ENCODE measurements at places on chromosomes 4 and X. TPM values are rescaled to one million over a fixed set of nuclear protein-coding genes. Genes with fewer than 3 reads are reported as not detected.

Gene TRO
- polyA plus RNA-seq = 27.0 TPM

Gene RASL11B
- 12.6 TPM for polyA plus RNA-seq

Gene PDHA1
- polyA plus RNA-seq = 266 TPM

Gene INTU
- polyA plus RNA-seq = 10.6 TPM

Gene TACR3
- not detected for polyA plus RNA-seq

Gene MAB21L2
- not detected for polyA plus RNA-seq

Gene NEIL3
- polyA plus RNA-seq = not detected

Gene ADAM29
- polyA plus RNA-seq = 0.86 TPM

Gene IBSP
- 0.62 TPM for polyA plus RNA-seq

Gene UNC5C
- polyA plus RNA-seq = 12.5 TPM

Gene SOD3
- not detected for polyA plus RNA-seq
